ENCODE measurements at places on chromosomes 4 and X.
A peak's percentile ranks its signal among the peaks of the same experiment; 100 is the strongest.

DNA sequence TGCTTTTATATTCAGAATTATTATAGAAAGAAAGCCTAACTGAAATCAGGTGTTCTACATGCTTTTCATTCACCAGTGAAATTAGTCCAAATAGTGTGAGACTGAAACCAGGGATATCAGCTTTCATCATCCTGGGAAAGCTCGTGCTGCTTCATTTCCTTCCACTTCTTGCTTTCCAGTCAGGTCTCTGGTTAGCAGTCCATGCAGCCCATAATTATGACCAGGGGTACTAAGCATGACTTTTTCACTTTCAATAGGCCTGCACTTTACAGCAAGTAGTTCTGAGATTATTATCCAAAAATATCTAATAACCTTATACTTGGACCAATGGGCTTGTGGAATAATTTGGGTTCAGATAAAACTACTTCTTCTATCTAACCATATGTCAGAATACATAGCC lies 673.2 kb upstream of the MAGEB2 start:
- DNase-seq = no peak

- DNase-seq = no peak
Observed at GRCh38 chrX:67939270-67939669, 395.4 kb downstream of the AR start.

- no peak for DNase-seq
Observed at GRCh38 chrX:148938348-148938747, 437.9 kb downstream of the AFF2 start.

DNA sequence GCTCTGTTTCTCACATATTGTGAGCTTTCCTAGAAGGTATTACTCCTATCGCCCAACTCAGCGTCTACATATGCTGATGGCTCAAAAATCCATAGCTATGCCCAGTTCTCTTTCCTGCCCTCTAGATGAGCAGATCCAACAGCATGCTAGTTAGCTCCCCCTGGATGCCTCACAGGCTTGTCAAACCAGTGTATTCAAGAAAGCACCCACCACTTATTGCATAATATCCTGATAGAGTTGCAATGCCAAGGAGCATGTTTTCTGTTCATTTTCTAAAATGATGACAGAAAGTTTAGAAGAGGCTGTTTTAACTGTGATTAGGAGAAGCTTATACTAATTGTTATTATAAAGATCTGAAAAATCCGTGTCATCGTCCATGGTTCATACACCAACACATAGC lies 1.9 kb upstream of the PACRGL start:
- DNase-seq = peak; percentile 30

GRCh38 chrX:15751155-15751819 lies 13.2 kb downstream of the CA5B start:
- peak; percentile 30 for DNase-seq

DNA sequence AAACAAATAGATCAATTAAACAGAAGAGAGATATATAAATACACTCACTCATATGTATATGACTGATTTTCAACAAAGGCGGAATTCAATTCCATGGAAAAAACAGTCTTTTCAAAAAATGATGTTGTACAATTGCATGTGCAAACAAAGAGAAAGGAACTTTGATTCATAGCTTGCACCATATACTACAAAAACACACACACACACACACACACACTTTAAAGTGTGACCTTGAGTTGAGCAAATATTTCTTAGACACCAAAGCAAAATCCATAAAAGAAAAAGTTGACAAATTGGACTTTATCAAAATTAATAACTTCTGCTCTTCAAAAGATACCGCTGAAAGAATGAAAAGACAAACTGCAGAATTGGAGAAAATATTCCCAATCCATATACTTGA lies 168.8 kb downstream of the EVC2 start:
- no peak for DNase-seq

GRCh38 chrX:53244610-53245009 lies 19.6 kb upstream of the KDM5C start:
- DNase-seq = no peak

DNA sequence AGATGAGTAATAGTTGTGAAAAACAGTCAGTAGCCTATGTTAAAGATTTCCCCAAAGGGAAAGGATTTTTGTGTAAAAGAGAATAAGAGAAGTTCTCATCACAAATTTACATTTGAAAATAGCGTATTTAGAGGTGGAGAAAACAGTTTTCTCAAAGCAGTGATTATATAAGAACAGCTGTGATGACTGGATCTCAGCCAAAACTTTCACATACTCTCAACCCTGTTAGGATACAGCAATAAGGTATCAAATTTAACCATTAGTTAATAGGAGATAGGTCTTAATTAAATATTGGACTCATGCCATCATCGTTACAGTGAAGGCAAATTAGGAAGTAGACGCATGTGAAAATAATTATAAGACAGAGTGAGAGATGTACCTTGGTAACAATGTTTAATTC lies 622.7 kb downstream of the PCDH18 start:
- no peak for DNase-seq

DNA sequence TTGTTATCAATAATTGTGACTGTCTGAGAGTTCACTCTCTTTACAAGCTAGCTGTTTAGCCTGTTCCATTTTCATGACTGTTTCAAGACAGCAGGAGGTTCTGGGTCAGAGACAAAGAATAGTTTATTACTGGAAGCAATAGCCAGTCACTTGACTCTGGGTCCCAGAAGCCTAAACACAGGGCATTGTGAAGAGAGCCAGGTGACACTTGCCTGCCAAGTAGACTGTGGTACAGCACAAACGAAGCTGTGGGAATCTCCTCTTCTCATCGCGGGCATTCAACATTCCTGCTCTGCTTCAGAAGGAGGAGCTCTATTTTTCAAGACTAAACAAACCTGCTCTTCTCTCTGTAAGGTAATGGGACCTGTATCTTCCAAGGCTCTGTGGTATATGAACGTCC lies 485.1 kb downstream of the TRIML1 start:
- no peak for DNase-seq

All from fibroblast of skin of right quadriceps (primary cell).